ENCODE measurements at places on chromosomes 1 and 21. TPM values are rescaled to one million over a fixed set of nuclear protein-coding genes. Genes with fewer than 3 reads are reported as not detected.

Gene TMEM81
- total RNA-seq: 2.3 TPM

Gene ANKRD34A
- total RNA-seq: 0.22 TPM

Gene GPR37L1
- 0.21 TPM for total RNA-seq

Gene PLCH2
- 0.28 TPM for total RNA-seq

Gene CYP4X1
- not detected for total RNA-seq

Gene CRYAA
- total RNA-seq: not detected

Gene S100B
- total RNA-seq: not detected

Gene SWT1
- total RNA-seq: 1.7 TPM

Gene TDRD10
- 0.16 TPM for total RNA-seq

Gene RIPK4
- total RNA-seq: 23.2 TPM

Gene RGS1
- total RNA-seq: not detected

Gene TIE1
- not detected for total RNA-seq

Gene ITSN1
- total RNA-seq: 20.7 TPM
